ENCODE measurements at places on chromosomes 13 and 19. TPM values are rescaled to one million over a fixed set of nuclear protein-coding genes. Genes with fewer than 3 reads are reported as not detected.

ZNF527 gene
- total RNA-seq = 1.7 TPM

TMEM255B gene
- 0.42 TPM for total RNA-seq

CD209 gene
- total RNA-seq = not detected

TMPRSS9 gene
- total RNA-seq = 0.05 TPM
